ENCODE measurements at places on chromosomes 16 and 17.
A peak's percentile ranks its signal among the peaks of the same experiment; 100 is the strongest.

- peak; percentile 75 for DNase-seq
These were observed at the start of gene APOBR for GRCh38 chr16:28494121-28494851. APOBR (plus strand) TSS chr16:28494643; CDS start chr16:28494682, 39 bp downstream.

GRCh38 chr17:67833946-67834631 is 8.8 kb downstream of the BPTF start:
- DNase-seq, result no peak

DNA sequence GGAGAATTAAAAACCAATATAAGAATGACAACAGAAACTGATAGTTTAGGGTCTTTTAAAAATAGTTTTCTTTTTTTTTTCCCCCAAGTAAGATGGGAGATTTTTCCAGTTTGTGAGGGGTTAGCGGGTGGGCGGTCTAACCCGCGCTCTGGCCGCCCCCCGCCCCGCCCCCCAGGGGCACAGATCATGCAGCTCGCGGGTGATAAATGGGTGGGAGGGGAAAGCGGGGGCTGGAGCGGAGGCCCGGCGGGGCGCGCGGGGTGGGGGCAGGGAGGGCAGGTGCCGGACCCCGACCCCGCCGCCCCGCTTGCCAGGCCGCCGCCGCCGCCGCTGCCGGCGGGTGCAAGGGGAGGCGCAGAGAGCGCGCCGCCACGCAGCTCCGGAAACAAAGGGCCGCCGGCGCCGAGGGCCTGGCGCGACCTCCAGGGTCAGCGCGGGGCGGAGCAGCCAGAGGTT is 60.1 kb upstream of the GSE1 start:
- no peak for DNase-seq

DNA sequence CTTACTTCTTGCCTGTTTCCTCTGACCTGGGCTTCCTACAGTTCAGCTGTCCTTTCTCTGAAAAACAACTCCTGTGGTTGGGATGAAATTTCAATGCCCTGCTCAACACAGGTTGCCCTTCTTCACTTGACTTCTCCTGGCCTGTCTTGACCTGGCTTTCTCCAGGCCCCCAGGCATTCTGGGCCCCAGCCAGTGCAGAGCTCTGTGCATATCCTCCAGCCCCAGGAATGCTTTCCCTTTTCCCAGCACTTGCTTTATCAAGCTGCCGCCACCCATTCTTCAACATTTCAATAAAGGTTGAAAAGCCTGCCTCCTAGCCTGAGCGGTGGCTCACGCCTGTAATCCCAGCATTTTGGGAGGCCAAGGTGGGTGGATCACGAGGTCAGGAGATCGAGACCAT is 10.8 kb downstream of the ODAD4 start:
- DNase-seq, result no peak

- no peak for DNase-seq
These were observed 10.3 kb downstream of the CENPV start for GRCh38 chr17:16342979-16343378.

- no peak for DNase-seq
These were observed 648 bp upstream of the ERCC4 start for GRCh38 chr16:13919330-13919682.

DNA sequence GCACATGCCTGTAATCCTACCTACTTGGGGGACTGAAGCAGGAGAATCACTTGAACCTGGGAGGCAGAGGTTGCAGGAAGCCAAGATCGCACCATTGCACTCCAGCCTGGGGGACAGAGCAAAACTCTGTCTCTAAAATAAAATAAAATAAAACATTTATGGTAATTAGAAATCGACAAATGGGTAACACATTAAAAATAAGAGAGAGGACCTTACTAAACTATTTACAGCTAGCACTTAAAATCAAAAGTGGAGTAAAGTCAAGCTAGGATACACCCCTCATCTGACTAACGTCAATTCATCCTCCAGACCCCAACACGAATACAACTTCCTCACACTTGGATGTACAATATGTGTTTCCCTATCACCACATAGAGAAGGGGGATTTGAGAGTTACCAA is 27.8 kb upstream of the RHOT1 start:
- DNase-seq, result no peak

GRCh38 chr17:63406689-63407330 is 39.3 kb downstream of the CYB561 start:
- peak; percentile 22 for DNase-seq

DNA sequence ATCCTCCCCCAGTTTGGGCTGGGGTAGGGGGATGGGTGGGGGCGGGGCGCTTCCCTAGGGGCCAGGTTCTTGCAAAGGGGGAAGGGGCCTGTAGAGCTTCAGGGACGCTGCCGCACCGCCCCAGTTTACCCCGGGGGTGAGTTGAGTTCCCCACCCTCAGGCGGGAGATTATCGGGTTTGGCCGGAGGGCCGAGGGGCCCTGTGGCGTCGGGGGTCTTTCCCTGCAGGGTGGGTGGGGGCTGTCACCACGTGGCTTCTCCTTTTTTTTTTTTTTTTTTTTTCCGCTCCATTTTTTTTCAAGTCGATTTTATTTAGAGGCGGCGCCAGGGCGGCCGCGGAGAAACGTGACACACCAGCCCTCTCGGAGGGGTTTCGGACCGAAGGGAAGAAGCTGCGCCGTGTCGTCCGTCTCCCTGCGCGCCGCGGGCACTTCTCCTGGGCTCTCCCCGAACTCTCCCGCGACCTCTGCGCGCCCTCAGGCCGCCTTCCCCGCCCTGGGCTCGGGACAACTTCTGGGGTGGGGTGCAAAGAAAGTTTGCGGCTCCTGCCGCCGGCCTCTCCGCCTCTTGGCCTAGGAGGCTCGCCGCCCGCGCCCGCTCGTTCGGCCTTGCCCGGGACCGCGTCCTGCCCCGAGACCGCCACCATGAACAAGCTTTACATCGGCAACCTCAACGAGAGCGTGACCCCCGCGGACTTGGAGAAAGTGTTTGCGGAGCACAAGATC is at the start of gene IGF2BP1:
IGF2BP1 (plus strand) TSS at position 283 of the 724 bp plus-strand sequence; CDS start at position 644, 361 bp downstream.
- DNase-seq, result no peak

DNA sequence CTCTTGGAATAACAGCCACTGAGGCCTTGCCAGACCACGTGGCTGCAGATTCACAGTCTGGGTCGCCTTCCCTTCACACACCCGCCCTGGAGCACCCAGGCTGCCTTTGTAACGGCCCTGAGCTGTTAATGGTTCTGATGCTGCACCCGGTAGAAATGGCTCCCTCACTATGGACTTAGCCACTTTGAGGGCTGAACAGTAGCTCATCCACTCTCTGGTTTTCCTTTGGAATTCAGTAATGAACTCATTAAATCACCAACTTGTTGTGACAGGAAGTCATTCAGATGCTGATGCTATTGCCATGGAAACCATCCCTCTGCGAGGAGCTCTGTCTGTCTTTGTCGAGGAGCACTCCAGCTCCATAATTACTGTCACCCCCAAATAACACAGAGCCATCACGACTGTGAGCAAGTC is 59.2 kb downstream of the CDK5R1 start:
- DNase-seq, result no peak

- DNase-seq, result no peak
These were observed 10.6 kb downstream of the GTF3C1 start for GRCh38 chr16:27539120-27539519.

DNA sequence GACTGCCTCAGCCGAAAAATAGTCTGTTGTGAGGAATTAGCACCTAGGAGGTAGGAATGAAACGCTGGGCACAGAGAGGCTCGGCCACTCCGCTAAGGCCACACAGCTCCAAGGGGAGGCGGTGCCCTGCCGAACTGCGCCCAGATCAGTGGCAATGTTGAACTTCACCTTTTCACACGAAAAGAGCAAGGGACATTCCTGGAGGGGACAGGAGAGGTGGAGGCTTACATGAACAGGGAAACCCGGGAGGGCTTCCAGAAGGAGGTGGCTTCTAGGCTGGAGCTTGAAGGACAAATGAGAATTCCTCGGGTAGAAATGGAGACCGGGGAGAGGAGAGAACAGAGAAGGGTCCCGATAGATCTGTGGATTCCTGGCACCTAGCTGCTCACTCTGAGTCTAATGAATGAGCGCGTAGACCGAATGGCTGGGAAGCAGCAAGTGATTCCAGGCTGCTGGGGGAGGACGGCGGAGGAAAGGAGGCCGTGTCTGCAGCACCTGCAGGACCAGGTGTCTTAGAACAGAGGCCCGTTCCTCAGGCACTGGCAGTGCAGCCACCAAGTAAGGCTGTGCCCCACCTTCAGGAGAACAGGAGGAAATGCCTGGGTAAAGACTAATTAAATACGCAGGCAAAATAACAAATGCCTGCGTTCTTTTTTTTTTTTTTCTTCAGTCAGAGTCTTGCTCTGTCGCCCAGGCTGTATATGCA is 722 bp upstream of the SLC38A10 start:
- no peak for DNase-seq

GRCh38 chr16:89425523-89425922 is 64.8 kb downstream of the ANKRD11 start:
- no peak for DNase-seq

- DNase-seq, result no peak
These were observed 46.9 kb upstream of the SIAH1 start for GRCh38 chr16:48432136-48432535.

DNA sequence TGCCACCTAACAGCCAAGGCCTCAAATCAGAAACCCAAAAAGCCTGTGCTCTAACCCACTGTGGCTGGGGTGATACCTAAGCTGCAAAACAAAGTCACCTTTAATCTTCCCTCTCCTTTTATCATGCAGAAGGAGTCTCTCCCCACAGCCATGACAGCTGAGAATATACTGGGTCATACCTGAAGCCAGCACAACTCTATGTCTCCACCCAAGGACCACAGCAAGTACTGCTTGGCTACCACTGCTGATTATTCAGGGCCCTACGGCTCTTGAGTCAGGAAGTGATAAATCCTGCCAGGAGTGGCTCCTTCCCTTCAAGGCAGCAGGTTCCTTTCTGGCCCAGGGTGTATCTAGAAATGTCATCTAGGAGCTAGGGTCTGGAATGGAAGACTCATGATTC is 151.5 kb upstream of the TOM1L1 start:
- no peak for DNase-seq

DNA sequence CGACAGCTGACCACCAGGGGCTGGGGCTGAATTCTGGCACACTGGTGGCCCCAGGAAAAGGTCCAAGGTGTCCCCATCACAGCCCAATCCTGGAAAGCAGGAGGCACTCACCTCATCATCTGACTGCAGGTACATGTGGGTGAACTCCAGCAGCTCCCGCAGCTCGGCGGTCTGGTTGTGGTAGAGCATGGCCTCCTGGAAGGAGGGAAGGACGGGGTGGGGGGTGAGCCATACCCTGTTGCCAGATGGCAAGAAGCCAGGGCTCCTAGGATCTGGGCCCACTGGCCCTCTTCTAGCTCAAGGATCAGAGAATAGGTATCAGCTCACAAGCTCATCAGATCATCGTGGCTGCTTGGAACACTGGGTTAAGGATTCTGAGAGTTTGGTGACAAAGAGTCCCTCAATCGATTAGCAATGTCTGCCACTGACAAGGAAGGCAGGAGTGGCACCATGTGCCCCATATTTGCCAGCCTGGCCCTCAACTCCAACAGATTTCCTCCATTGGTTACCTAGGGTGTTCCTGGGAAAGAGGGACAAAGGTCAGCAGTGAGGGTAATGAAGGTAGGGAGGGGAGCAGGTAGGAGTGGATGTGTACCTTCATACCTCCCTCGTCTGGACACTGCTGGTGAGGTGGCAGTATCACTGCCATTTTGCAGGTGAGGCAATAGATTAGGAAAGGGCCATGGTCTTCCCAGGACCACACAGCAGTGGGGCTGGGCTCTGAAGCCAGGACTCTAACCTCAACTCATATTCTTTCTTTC is 4.9 kb downstream of the P3H4 start:
- no peak for DNase-seq

GRCh38 chr16:59605706-59606105 is 871.6 kb upstream of the GOT2 start:
- DNase-seq, result no peak

DNA sequence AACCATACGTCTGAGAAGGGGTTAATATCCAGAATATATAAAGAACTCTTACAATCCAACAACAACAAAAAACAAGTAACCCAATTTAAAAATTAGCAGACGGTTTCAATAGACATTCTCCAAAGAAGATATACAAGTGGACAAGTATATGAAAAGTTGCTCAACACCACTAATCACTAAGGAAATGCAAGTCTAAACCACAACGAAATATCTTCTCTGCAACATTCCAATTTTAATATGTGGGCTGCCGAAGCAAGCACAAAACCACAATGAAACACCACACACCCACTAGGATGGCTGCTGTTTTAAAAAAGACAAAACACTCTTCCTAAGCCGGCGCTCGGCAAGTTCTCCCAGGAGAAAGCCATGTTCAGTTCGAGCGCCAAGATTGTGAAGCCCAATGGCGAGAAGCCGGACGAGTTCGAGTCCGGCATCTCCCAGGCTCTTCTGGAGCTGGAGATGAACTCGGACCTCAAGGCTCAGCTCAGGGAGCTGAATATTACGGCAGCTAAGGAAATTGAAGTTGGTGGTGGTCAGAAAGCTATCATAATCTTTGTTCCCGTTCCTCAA is 5.9 kb upstream of the SLC13A2 start:
- DNase-seq, result no peak

DNA sequence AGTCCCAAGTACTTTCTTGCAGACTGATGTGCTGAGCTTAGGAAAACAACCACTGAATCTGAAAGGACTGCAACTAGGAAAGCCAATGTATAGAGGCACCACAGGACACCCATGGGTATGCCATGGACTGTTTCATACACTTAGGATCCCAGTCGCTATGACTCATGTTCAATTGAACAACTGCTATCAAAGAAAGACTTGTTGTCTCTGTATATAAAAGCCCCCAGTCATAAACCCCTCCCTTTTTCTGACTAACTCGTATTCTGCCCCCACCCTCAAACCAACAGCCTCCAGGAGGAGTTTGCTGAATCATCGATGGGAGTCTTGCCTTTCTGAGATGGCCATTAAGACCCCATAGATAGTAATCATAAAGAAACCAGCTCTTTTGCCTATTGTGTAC is 205.4 kb downstream of the ANKFN1 start:
- DNase-seq, result no peak

- DNase-seq, result peak; percentile 66
These were observed 3.7 kb upstream of the RAP1GAP2 start for GRCh38 chr17:2792366-2793169.

DNA sequence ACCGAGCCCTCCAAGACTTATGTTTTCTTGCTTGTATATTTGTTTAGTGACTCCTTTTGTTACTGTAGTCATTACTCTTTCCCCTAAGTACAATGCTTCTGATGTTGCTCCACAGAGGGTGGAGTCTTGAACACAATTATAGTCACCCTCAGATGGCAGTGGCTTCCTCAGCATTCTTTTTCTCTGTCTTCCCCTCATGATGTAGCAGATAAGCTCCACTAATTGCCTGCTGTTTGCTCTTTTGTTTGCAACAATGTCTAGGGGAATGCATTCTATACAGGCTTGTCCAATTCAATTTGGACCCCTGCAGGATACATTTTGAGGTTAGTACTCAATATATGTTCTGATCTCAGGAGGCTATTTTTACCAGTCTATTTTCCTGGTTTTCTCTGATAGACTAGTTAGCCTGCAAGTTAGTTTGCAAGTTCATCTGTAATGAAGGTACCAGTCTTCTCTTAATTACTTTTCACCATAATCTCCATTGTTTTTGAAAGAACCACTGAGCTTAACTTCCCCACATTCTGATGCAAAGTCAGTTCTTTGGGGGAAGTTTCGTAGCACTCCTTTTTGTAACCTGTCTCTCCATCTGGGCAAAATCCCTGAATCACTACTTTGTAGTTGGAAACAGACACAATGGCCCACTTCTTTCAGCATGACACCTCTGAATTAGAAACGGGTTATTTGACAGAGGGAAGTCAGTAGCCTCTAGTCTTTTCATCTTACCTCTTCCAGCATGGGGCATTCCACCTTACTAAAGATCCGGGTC is 1509.2 kb downstream of the CDH11 start:
- no peak for DNase-seq

GRCh38 chr16:74729783-74730683 is 29.4 kb upstream of the MLKL start:
- no peak for DNase-seq

- DNase-seq, result no peak
These were observed 25.9 kb downstream of the HOXB1 start for GRCh38 chr17:48504953-48505352.

GRCh38 chr17:48671697-48672171 is 45.6 kb upstream of the HOXB9 start:
- no peak for DNase-seq
